ENCODE measurements at places on chromosomes 4 and X. TPM values are rescaled to one million over a fixed set of nuclear protein-coding genes. Genes with fewer than 3 reads are reported as not detected.

The ARHGAP6 gene
- total RNA-seq = 45.0 TPM

- H3K4me1 ChIP-seq = no peaks in the 10 kb centered on the region
- peak; percentile 3 for DNase-seq
- no peaks in the 10 kb centered on the region for H3K27me3 ChIP-seq
- no peak overlapping the region for H3K27ac ChIP-seq
- H3K36me3 ChIP-seq = no peaks in the 10 kb centered on the region
These were observed 691.5 kb upstream of the HTR2C start for GRCh38 chrX:113892401-113892800.

DNA sequence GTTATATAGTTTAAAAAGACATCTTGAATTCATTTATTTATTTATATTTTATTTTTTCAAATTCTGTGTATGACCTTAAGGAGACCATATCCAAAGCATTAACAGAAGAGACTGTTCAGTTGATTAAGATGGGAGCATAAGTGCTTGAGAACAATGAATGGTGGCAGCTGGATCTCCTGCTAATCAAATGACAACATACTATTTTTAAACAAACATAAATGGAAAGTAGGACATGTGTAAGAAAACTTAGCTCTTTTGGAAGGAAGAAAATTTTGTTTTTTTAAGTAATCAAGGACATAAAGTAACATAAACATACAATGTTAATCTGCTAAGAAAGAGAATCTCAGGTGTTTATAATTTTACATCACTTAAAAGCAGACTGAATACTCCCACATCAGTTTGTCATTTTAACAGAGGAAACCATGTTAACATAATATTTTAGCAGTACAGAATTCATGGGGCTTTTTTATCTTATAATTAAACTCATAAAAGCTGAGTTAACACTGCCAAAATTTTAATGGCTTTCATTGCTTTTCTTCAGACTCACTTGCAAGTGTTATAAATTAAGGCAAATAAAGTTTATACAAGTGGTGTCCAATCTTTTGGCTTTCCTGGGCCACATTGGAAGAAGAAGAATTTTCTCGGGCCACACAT, 95.1 kb downstream of the MAD2L1 start:
- no peaks in the 10 kb centered on the region for H3K36me3 ChIP-seq
- no peak overlapping the region for H3K27ac ChIP-seq
- no peaks in the 10 kb centered on the region for H3K4me1 ChIP-seq

DNA sequence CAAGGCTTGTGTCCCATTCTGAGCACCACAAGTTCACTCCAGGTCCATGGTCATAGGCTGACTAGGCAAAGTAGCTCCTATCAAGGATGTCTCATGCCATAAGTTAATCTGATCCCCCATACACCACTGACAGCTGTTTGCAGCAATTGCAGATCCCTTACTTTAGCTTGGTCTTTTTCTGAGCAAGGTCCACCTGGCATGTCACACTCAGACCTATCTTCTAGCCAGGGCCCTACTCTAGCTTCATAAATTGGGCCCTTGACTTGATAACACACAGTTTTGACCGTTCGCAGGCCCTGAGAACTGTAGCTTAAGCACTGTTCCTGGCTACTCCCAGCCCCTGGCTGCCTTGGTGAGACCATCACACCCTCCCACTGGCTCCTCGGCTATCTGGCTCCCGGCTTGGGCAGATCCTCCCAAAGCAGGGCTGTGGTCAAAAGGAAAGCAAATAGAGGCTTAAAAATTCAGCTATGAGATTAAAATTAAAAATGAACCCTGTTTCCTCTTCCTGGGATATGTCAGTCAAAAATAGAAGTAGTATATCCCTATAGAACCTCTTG, 427.4 kb downstream of the RAB28 start:
- H3K4me1 ChIP-seq = no peaks in the 10 kb centered on the region
- no peaks in the 10 kb centered on the region for H3K36me3 ChIP-seq
- peaks cover 3% of the 10 kb centered on the region for H3K27me3 ChIP-seq

The PFKFB1 gene
- total RNA-seq = 0.99 TPM

The USP17L21 gene
- not detected for total RNA-seq

GRCh38 chr4:83644677-83645659, 109.1 kb downstream of the GPAT3 start:
- DNase-seq = peak; percentile 82
- no peak overlapping the region for H3K4me3 ChIP-seq
- H3K27me3 ChIP-seq = peaks cover 8% of the 10 kb centered on the region
- no peaks in the 10 kb centered on the region for H3K4me1 ChIP-seq
- no peak overlapping the region for H3K27ac ChIP-seq

GRCh38 chr4:177125656-177126055, 184.0 kb upstream of the NEIL3 start:
- H3K27me3 ChIP-seq = no peaks in the 10 kb centered on the region
- H3K4me1 ChIP-seq = no peaks in the 10 kb centered on the region
- DNase-seq = peak; percentile 8
- no peaks in the 10 kb centered on the region for H3K36me3 ChIP-seq
- H3K27ac ChIP-seq = no peak overlapping the region
- H3K4me3 ChIP-seq = no peak overlapping the region

DNA sequence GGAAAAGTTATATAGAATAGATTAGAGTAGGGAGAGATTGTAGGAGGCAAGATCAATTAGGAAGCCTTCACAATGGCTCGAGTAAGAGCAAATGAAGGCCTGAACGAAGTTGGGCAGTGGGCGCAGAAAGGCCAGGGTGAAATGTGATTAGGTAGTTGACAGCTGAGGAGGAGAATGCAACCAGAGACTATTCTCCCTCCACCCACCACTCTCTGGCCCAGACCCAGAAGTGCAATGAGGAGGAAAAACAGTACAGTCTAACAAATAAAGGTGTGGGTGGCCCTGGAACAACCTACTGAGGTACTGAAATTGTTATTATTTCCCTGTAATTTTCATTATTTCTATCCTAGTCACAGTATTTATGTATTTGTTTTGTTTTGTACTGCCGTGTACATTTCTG, 176.7 kb downstream of the SLC39A8 start:
- H3K4me1 ChIP-seq = peaks cover 22% of the 10 kb centered on the region
- H3K27ac ChIP-seq = peak overlapping the region; percentile 72
- H3K27me3 ChIP-seq = no peaks in the 10 kb centered on the region
- H3K36me3 ChIP-seq = no peaks in the 10 kb centered on the region
- no peak for DNase-seq
- no peak overlapping the region for H3K4me3 ChIP-seq

The F8A3 gene
- total RNA-seq = 0.63 TPM

DNA sequence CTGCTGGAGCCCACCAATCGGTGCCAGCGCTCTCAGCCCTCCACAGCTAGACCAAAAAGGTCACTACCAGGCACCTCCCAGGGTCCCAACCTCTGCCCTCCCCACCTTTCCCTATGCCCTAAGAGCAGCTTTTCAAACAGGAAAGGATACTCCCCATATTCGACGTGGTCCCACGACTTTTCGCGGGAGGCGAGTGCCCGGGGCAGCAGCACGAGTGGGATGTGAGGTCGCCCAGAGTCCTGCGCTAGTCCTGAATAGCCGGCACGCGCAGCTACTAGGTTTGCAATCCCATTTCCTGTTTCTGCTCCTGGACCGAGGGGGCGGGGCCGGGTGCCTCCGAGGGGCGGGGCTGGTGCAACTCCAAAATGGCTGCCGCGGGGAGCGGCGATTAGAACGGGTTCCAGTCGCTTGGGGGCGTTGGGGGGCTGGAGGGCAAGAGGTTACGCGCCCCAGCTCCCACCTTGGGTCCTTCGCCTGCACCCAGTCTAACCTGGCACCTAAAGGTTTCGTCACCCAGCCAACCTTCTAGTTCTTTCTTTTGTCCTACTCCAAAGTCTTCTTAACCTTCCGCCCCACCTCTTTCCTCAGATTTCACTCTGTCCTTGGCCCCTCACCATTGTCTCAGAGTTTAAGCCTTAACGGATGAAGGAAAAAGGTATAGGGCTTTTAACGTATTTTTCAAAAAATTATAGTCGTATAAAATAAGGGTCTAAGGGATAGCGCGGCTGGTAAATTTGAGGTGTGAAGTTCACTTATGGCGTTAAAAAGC, 85.0 kb upstream of the TENT5D start:
- H3K4me1 ChIP-seq = no peaks in the 10 kb centered on the region
- DNase-seq = peak; percentile 24
- peak overlapping the region; percentile 61 for H3K4me3 ChIP-seq

The PRICKLE3 gene
- total RNA-seq = 16.5 TPM

DNA sequence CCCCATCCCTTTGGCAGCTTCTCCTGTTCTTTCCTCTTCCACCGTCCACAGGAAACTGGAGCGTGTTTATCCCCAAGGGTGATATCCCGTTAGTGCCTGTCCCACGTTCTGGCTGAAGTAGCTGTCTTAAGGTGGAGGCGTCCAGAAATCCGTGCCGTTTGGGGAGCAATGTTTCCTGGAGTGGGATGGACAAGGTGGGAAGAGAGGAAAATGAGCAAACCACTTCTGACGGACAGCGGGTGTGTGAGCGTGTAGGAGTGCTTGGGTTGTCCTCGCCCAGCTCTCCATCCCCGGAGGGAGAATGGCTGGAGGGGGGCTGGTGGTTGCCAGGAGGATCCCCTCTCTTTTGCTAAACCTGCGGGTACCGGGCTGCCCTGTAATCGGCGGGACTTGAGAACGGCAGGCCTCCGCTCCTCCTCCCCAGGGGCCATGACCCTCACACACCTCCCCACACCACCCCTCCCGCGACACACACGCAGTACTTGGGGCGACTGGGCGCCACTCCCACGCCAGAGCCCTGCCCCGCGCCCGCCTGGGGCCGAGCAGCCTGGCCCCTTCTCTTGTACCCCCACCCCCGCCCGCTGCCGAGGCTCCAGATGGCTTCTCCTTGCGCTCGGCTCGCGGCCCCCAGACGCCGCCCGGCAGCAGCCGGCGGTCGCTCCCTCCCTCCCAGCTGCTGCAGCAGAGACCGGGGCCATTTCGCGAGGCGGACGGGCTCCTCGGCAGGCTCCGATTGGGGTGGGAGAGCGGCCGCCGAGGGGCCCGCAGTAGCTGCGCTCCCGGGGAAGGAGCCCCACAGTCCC, 13.9 kb upstream of the PRDM8 start:
- peaks cover 3% of the 10 kb centered on the region for H3K4me1 ChIP-seq
- peak overlapping the region; percentile 69 for H3K4me3 ChIP-seq
- peak; percentile 16 for DNase-seq
- H3K27me3 ChIP-seq = peaks cover 59% of the 10 kb centered on the region

DNA sequence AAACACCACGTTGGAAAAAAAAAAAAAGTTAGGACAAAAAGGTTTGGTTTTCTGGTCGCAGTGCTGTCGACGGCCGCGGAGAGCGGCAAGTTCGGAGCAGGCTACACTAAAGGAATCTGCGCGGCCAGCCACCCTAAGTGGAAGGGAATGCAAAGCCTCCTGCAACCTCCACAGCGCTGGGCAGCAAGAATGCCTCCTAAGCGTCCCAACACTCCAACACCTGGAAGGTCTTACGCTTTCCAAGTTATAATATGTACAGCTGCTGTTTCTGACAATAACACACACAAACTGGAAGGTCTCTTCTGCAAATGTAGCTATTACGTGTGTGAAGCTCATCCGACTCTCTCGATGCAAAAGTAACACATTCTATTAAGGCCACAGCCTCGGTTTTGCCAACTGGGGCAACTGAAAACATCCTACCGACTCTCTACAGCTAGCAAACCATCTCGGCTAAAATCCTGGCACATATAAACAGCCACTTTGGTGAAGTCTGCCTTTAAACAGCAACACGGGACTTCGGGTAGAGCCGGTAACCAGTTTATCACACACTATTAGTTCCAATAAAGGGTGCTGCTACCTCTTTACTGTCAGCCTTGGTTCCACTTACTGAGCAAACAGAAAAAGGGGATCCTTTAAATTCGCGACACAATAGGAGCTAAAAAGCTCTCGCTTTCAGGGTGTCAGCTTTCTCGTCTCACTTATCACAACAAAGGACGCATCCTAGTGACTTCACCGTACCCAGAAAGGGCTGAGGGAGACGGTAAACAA, 895 bp downstream of the SMIM14 start:
- H3K4me1 ChIP-seq = peaks cover 10% of the 10 kb centered on the region
- peak overlapping the region; percentile 96 for H3K27ac ChIP-seq
- no peaks in the 10 kb centered on the region for H3K27me3 ChIP-seq
- H3K36me3 ChIP-seq = no peaks in the 10 kb centered on the region
- peak overlapping the region; percentile 75 for H3K4me3 ChIP-seq

DNA sequence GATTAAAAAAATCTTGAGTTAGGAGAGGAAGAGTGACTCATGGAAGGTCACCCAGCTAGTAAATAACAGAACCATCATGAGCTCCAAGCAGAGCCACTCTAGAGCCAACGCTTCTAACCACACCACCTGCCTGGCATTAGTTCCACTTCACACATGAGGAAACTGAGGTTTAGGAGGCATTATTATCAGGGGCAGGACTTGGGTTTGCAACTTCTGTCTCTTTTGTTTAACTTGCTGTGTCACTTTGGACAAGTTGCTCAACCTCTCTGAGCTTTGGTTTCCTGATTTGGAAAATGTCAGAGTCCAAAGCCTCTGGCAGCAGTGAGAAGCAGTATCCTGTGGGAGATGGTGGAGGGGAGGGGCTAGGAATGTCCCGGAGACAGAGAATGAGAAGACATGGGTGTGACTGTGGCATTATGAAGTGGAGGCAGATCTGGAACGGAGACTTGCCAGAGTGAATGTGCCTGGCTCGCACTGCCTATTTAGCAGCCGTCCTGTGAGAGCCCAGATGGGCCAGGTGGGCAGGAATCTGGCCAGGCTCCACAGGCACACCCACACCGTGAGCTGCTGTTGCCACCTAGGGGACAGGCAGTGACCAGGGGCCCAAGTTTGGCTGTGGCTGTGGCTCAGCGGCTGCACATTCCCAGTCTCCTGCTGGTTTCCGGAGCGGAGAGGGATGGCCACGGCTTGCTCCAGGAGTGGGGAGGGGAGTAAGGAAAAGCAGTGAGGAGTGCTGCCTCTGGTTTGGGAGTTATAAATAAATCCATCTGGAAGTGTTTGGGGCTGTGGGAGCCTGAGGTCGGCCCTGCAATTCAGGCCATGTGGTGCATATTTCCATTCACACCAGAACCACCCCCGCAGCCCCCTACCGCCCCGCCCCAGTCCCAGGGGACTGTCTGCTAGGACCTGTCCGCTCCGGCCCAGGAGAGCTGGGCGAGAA, 93.4 kb downstream of the NHSL2 start:
- no peaks in the 10 kb centered on the region for H3K4me1 ChIP-seq
- H3K36me3 ChIP-seq = no peaks in the 10 kb centered on the region
- H3K27me3 ChIP-seq = no peaks in the 10 kb centered on the region
- peak overlapping the region; percentile 21 for H3K27ac ChIP-seq
- no peak overlapping the region for H3K4me3 ChIP-seq

The CXCL3 gene
- not detected for total RNA-seq

- no peak overlapping the region for H3K27ac ChIP-seq
- DNase-seq = no peak
- no peak overlapping the region for H3K4me3 ChIP-seq
- H3K4me1 ChIP-seq = no peaks in the 10 kb centered on the region
- H3K36me3 ChIP-seq = no peaks in the 10 kb centered on the region
These were observed 71.9 kb downstream of the AFF2 start for GRCh38 chrX:148572337-148572736.

The RHOH gene
- total RNA-seq = not detected

The MGARP gene
- total RNA-seq = 3.0 TPM

Data from cardiac muscle cell (in vitro differentiated cells and primary cell).